ENCODE measurements at places on chromosomes 4 and X. TPM values are rescaled to one million over a fixed set of nuclear protein-coding genes. Genes with fewer than 3 reads are reported as not detected.

Gene PDLIM5
- 598 TPM for total RNA-seq

Gene NOX1
- not detected for total RNA-seq

Gene TCEAL6
- total RNA-seq = not detected

Gene TMEM31
- not detected for total RNA-seq

Gene TMEM156
- not detected for total RNA-seq

Gene USP27X
- 1.0 TPM for total RNA-seq

DNA sequence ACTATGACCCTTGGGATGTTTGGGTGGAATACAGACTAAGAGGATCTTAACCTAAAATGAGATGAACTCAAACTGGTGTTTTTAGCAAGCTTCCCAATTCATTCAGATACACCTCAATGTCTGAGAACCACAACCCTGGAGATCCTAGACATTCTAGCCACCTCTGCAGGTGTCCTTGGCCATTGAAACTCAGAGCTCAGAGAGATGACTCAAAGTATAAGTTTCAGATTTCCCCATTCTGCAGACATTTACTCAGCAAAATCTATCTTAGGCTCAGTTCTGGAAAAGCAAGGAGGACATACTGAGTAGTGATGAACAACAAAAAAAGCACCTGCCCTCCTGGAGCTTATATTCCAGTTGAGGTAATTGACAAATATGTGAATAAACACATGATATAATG is 47.8 kb downstream of the COMMD8 start:
- no peak for DNase-seq

DNA sequence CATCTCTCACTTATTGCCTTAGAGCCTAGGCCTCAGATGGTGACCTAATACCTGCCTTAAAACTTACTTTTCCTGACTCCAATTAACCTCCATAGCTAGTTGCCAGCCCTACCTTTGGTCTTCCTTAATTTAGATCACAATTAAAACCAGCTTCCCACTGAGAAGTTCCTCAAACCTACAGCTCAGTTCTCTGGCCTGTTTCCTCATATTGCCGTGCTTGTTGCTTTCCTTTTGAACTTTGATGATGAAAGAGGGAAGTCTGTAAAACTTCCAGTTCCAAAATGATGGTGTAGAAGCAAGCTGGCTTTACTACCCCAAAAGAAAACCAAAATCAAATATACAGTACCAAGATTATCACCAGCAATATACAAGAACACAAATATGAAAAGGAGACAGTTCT is 28.9 kb upstream of the CAMK2D start:
- no peak for DNase-seq

DNA sequence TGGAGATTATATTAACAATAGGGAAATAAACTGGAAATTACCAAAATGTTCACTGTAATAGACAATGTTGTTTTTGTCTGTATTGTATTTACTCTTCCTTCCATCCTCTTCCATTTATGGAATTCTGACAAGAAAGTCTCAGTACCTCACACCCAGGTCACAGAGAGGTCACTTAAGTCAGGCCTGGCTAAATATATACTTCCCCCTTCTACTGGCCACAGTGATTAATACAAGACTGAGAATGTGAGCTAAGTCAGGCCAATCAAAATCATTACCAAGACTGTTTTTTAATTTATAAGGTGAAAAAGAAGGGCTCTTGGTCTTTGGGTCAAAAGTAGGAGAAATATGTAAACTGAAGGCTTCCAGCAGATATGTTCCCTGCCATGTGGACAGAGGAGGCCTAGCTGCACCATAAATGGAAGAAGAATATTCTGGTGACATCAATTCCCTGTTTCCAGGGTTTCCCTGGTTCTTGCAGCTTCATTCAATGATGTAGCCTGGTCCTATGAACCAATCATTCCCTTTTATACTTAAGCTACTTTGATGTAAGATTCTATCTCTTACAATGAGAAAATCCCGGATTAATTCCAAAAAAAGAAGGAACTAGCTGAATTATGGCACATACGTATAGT is 64.3 kb downstream of the LRBA start:
- DNase-seq = no peak

DNA sequence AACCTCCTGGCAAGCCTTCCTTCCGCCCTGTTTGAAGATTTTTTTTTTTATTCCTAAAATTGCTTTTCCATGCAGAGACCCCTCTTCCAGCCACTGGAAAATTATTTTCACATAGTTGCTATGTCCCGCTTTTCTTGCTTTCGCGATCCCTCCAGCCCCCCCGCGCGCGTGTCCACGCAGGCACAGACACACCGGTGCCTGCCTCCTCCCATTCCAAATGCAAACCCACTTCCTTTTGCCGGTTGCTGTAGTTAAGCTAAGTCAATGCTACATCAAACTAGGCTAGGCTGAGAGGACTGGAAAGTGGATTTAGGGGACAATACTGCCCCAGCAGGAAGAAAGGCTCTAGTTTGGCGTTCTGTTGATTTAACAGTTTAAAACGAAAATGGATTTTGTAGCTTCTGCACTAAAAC is 111.0 kb downstream of the DHX15 start:
- DNase-seq = no peak

DNA sequence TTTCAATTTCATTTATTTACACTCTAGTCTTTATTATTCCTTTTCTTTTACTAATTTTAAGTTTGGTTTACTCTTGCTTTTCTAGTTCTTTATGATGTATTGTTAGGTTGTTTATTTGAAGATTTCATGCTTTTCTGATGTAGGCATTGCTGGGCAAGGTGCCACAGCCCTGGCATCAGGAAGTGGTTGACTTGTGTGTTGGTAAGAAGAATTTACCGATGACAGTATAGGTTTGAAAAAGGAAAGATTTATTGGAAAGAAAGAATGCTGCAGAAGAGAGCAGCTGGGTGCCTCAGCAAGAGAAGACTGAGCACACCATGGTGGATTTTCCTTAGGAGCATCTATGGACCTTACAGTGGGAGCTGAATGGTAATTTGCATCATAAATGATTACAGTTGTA is 153.2 kb downstream of the KLF8 start:
- DNase-seq = no peak

- no peak for DNase-seq
Measured at GRCh38 chrX:140971099-140971795, 31.1 kb upstream of the SPANXB1 start.

DNA sequence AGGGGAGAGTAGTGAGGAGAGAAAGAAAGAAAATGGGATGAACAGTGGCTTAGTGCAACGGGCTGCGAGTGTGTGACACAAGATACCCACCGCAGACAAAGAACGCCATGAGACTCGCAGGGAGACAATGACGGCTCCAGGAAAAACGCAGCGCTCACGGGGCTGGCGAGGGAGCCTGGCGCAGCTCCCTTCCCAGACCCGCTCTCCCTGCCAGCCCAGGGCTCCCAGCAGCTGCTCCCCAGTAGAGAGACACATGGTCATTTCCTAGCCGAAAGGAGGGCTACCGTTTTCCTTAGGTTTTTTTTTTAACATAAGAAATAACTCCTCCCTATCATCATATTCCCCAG is 149.5 kb downstream of the MAML3 start:
- no peak for DNase-seq

- no peak for DNase-seq
Measured at GRCh38 chr4:116243431-116243830, 841.9 kb downstream of the TRAM1L1 start.
